Kasumi-1 (cell line): ENCODE measurements at places on chromosomes 12 and 14.

- no peak for DNase-seq
These were observed 88.2 kb downstream of the SYNE2 start for GRCh38 chr14:63941023-63941422.

DNA sequence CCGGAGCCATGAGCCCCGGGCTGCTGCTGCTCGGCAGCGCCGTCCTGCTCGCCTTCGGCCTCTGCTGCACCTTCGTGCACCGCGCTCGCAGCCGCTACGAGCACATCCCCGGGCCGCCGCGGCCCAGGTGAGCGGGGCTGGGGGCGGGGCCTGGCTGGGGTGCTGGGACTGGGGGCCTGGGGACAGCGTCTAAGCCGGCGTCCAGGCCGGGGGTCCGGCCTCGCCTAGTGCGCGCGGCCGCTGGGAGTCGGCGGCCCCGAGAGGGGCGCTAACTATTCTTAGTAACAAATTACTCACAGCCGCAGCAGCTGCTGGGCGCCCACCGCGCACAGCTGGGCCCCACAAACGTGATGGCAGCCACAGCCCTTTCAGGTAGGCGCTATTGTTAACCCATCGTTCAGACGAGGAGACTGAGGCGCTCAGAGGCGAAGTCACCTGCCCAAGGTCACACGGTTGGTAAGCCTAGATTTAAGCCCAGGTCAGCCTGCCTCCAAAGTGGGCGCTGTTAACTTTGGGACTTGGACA is 374 bp downstream of the CYP46A1 start:
- DNase-seq, result no peak

DNA sequence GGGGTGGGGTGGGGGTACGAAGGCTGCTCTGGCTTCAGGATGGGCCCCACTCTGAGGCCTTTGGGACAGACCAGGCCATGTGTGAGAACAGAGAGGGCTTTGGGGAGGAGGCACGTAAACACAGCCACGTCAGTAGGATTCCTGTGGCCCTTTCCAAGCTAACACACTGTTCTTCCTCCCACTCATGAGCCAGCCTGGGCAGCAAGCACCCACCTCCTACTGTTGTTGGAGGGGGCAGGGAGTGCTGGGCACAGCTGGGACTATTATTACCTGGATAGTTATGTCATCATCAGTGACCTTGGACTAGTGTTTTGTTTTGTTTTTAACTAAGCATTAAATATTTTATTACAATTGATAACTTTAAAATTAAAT is 5.3 kb downstream of the CHGA start:
- DNase-seq, result no peak

DNA sequence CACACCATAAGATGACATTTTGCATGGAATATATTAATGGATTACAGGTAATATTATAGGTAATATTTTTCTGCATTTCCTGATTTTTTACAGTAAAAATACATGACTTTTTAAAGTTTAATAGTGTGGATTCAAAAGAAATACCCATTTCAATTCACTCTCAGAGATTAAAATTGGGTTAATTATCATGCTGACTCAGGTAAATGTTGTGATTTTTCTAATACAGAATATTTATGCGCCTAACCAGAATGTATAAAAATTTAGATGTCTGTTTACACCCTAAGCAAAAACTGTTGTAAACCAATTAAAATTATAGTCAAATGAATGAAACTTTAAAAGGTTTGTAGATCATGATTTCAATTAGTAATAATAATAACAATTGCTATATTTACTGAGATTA is 117.2 kb upstream of the FLRT2 start:
- no peak for DNase-seq

GRCh38 chr14:89470401-89470800 is 53.4 kb upstream of the FOXN3 start:
- DNase-seq, result no peak

DNA sequence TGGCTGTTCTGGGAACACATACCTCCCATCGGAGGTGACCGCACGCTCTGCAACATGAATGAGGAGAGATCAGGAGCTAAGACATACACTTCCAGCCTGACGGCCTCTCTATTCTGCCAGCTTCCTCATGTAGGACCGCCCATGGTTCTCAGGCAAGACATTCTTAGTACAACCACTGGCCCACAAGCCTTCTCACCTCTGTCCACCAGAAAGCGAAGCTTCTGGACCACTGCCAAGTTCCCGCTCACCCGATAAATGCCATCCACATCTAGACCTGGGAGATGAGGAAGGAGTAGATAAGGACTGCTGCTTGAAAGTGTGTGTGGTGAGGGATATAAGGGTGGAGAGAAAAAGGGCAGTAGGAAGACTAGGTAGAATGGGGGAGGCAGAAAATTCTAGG is 5.2 kb downstream of the ARHGAP9 start:
- DNase-seq, result no peak

DNA sequence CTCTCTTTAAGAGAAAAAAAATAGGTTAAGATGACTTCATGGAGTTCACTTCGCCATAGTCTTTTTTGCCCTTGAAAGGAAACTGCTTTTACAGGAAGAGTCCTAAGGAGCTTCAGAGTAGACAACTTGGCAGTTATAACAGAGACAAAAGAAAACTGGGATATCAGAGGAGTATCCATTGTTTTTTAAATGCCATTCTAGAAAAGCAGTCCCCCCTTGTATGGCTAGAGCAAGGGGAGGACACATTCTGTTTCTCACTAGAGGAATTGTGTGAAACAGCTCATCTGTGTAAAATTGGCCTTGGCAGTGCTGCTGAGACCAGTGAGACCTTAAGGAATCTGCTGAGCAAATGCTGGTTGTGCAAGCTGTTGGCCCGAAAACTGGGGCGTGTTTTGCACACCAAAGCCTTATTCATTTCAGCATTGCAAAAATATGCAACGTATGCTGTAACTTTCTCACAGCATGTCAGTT is 128.0 kb downstream of the GPR135 start:
- DNase-seq, result no peak

DNA sequence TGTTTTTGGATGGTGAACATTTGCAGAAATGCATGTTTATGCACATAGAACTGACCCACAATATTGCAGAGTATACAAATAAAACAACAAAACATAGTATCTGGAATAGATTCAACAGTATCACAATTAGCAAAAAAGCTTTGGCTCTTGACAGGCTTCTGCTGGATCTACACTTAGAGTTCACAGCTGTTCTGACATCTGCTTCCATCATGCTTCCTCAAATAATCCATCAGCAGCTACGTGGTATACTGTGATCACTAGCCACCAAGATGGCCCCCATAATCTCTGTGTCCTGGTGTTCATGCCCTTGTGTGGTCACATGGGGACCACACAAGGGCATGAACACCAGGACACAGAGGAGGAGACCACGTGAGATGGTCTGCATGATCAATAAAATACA is 166.6 kb upstream of the CCDC198 start:
- DNase-seq, result no peak

DNA sequence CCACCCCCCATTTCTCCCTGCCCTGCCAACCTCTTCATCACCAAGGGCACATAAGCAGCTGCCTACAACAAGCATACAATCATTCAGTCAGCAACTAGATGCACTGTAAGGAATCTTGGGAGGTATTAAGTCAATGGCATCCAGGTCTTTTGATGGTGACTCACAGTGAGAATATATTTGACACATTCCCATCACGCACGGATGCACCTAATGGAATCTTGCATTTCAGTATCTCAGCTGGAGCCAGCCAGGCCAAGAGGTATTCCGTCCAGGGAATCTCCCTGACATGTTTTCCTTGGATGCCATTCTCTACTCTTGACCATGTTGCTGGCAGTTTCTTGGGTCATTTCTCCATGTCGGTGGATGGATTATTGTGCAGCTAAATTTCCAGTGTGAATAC is 73.9 kb upstream of the CAPRIN2 start:
- no peak for DNase-seq

GRCh38 chr14:61280526-61281185 is 482 bp downstream of the TMEM30B start:
- DNase-seq, result no peak

DNA sequence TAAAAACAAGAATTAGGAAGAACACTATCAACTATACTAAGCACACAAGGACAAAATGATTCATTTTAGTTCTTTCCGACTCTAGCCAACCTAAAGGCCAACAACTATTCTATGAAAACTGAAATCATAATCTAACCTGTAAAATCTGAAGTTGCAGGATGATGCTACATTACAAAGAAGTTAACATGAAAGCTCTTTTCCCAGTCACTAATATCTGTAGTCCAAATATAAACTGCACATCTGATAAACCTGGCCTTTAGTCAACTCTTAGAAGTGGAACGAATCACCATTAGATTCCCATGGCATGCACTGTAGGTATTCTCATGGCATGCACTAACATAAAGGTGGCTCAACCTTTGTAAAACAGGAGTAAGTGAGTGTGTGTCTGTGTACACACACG is 41.7 kb downstream of the BLTP3B start:
- DNase-seq, result no peak

DNA sequence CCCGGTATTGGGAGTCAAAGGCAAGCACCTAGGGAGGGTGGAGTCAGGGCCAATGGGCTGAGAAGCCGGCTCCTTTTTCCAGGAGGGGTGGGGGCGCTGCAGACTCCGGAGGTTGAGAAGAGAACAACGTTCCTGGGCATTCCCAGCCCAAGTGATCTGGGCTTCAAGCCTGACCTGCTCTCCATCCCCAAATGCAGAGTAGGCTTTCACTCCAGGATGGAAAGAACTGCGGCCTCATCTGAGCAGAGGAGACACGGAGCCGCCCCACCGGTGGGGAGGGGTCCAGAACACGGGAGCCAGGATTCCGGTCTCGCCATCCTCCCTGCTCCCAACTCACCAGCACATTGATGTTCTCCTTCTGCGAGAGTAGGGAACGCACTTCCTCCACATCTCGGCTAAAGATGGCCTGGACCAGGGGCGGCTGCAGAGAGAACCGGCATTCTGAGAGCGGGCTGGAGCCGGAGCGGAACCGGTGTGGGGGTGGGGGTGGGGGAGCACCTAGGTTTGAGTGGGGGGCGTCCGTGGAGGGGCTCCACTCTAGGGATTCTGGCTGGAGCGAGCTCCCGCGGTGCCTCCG is 605 bp downstream of the ANKRD52 start:
- DNase-seq, result peak; percentile 36

DNA sequence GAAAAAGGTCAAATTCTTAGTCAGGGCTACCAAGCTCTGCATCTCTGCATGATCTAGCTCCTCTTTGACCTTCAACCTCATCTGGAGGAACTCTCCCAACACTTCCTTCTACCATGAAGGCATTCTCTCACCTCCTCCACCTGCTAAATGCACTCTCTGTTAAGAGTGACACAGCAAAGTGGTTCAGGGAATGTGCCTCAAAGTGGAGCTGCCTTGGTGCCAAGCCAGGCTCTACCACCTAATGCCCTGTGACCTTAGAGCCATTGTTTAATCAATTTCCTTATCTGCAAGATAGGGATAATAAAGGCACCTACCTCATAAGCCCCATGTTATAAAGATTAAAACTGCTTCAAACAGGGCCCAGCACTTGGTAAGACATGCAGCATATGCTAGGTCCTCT is 236.7 kb downstream of the ANO2 start:
- DNase-seq, result no peak

GRCh38 chr14:59344016-59344415 is 121.2 kb downstream of the GPR135 start:
- DNase-seq, result no peak

DNA sequence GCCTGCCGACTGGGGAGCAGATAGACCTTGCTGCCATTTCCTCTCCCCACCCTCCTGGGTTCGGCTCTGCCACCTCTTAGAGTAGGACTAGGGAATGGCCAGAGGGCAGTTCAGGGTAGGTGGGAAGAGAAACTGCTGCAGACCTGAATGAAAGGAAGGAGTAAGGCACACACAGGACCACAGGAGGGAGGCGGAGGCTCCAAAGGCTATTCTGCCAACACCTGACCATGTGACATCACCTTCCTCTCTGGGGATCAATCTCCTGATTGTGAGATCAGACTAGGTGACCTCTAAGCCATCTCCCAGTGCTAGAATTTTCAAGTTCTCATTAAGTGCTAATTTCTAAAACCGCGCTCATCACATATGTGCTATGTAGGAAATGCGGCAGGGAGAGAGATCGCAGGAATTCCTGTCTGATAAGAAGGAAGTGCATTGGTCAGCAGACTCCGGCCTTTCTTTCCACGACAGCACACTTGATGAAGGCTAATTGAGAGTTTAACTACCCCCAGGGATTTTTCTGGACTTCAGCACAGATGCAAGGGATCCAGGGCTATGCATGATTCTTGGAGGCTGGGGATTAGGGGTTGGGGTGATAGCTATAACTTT is 11.5 kb upstream of the TSPAN11 start:
- DNase-seq, result no peak

- no peak for DNase-seq
These were observed 48.9 kb upstream of the AMN start for GRCh38 chr14:102873546-102874061.

DNA sequence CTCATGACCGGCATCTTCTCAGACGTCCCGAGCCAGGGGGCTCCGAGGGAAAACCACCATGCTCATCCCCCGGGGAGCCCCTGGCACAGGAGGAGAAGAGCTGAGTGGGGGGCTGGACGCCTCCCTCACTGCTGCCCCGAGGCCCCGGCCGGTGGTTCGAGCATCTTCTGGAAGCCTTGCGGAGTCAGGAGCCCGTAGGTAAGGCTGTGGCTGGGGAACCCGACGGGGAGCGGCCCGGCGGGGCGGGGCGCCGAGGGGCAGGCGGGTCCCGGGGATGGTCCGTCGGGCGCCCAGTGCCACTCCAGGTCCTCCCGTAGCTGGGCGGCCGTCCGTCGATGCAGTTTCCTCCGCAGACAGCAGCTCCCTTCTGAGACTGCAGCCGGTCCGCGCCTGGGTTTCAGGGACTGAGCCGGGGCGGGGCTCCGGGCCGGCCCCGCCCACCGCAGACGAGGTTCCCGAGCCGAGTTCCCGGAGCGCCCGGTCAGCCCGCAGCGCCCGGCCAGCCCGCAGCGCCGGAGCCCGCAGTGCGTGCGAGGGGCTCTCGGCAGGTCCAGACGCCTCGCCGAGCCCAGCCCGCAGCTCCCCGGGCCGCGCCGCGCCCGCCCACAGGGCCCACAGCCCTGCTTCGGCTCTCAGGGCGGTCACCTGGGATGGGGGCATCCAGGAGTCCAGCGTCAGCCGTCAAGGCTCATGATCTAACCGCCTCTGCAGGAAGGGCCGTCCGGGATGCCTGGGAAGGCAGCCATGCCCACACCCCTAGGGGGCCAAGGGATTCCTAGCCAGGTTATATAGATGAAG is at the start of gene PGF:
TSS of gene PGF (minus strand) at position 369 of the 798 bp plus-strand sequence. CDS start at position 14, 355 bp downstream.
- DNase-seq, result peak; percentile 12

GRCh38 chr14:80901260-80901659 is 40.3 kb downstream of the CEP128 start:
- no peak for DNase-seq

DNA sequence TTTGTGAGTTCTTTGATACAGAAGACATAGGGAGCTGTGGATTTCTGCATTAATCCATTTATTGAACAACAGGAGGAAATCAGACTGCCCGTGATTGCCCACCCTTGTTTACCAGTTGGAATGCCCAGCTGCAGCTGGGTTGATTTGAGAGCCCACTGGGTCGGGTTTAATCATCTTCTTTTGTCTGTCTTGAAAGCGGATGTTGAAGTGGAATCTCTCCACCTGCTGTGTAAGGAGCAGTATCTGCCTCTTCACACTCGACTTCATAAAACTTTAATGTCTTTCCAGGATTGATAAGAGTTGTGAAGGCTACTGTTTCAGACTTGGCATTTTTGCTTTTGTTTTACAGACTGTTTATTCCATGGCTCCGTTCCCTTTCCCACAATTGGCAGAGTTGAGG is 39.9 kb downstream of the TBC1D30 start:
- DNase-seq, result no peak

GRCh38 chr14:85519661-85520305 is 10.2 kb upstream of the FLRT2 start:
- DNase-seq, result no peak

GRCh38 chr14:66426451-66426850 is 59.7 kb upstream of the CCDC196 start:
- no peak for DNase-seq
